ENCODE measurements at places on chromosomes 5 and 9.
A peak's percentile ranks its signal among the peaks of the same experiment; 100 is the strongest.

DNA sequence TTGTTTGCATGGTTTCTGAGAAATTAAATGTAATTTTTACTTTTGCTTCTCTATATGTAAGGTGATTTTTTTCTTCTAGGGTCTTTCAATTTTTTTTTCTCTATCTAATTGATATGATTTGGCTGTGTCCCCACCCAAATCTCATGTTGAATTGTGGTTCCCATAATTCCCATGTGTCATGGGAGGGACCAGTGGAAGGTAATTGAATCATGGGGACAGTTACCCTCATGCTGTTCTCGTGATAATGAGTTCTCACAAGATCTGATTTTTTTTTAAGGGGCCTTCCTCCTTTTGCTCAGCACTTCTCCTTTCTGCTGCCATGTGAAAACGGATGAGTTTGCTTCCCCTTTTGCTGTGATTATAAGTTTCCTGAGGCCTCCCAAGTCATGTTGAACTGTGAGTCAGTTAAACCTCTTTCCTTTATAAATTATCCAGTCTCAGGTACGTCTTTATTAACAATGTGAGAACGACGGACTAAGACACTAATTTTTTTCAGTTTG lies 150.8 kb downstream of the MTRR start:
- DNase-seq = no peak

GRCh38 chr5:73314395-73315257 lies 134.0 kb downstream of the FOXD1 start:
- no peak for DNase-seq

- DNase-seq = no peak
These were observed 285.3 kb downstream of the NR3C1 start for GRCh38 chr5:143118222-143118621.

- DNase-seq = no peak
These were observed 608 bp downstream of the ELOVL7 start for GRCh38 chr5:60843386-60843935.

DNA sequence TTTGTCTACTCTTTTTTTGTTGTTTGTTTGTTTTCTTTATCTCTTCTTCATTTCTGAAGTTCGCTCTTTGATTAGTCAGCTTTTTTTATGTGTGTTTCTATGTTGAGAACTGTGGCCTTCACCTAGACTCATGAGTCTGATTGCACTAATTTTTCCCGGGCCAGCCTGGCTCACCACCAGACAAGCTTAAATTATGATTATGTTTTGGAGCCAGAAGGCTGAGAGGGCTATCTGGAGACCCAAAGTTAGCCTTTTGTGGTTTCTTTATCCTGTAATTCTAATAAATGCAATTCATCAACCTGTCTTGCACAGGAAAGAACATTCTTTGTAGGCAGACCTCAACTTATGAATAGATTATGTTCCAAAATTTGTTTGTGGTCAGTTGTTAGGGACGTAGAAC lies 20.8 kb upstream of the ACTBL2 start:
- no peak for DNase-seq

DNA sequence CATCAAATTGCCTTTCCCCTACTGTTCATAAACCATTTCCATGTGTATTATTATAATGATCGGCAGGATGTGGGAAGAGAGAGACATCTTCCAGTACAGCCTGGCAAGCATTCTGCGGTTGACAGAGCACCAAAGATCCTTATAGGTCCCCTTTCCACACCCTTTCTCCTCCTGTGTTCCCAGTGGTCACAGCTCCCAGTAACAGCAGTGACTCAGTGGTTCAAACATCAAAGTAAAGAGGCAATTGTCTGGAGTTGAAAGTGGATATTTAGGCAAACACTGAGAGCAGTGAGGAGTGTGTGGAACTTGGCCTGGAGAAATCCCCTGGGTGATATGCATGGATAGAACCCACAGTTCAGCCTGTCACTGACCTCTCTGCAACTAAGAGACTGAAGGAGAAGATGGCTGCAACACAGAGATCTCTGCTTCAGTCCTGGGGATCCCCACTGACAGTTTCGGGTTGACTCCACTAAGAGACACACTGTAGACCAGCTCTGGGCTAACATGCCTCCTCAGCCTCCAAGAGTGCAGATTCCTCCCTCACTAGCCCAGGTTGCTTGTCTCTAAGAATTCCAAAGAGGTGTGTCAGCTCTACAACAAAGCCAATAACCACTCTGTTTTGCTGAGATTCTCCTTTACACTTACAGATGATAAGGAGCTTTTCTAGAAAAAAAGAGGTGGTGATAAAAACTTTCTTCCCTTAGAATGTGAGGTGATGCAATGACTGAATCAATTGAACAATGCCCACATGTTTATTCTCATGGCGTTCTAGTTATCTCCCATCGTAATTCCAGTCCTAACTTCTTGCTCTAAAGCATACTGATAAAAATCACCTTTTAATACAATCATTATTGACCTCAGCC lies 94.4 kb upstream of the IL6ST start:
- no peak for DNase-seq

- DNase-seq = no peak
These were observed 76.1 kb downstream of the ADAMTS2 start for GRCh38 chr5:179268966-179269693.

DNA sequence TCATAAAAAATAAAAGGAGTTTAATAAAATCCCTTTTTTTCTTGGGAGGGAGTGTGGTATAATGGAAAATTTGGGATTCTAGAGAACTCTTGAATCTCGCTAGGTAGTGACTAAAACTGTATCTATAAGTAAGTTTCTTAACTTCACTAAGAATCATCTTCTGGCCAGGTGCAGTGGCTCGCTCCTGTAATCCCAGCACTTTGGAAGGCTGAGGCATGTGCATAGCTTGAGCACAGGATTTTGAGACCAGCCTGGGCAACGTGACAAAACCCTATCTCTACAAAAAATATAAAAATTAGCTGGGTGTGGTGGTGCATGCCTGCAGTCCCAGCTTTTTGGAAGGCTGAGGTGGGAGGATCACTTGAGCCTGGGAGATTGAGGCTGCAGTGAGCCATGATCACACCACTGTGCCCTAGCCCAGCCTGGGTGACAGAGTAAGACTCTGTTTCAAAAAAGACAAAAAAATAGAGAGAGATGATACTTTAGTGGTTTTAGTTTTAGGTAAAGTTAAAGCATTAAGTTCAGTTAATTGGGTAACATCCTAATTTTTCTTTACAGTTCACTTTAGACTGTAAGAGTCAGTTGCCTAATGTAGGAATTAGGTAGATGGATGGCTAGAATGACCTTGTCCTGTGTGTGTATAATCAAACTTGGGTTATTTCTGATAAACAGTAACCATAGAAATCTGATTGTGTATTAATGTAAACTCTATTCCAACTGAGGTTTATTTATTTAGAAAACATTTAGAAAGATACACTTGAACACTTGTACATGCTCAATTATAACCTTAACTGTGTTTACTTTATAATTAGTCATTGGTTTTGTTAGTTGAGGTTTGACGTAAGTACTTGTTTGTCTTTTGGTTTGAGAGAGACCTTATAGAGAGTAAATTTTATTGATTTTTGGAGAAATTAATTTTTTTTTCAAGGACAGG lies 17.8 kb downstream of the UNC13B start:
- DNase-seq = no peak

- peak; percentile 95 for DNase-seq
These were observed at the start of gene DENND1A for GRCh38 chr9:123929870-123930831. Gene DENND1A (minus strand): TSS chr9:123930126. CDS start chr9:123929905, 221 bp downstream.

- DNase-seq = no peak
These were observed 13.0 kb upstream of the C9orf72 start for GRCh38 chr9:27586304-27586703.

- no peak for DNase-seq
These were observed 14.5 kb downstream of the ORM2 start for GRCh38 chr9:114344188-114344566.

GRCh38 chr5:31937226-31937625 lies 236.9 kb downstream of the GOLPH3 start:
- peak; percentile 61 for DNase-seq

GRCh38 chr5:367358-368130 lies 46.0 kb downstream of the AHRR start:
- no peak for DNase-seq

DNA sequence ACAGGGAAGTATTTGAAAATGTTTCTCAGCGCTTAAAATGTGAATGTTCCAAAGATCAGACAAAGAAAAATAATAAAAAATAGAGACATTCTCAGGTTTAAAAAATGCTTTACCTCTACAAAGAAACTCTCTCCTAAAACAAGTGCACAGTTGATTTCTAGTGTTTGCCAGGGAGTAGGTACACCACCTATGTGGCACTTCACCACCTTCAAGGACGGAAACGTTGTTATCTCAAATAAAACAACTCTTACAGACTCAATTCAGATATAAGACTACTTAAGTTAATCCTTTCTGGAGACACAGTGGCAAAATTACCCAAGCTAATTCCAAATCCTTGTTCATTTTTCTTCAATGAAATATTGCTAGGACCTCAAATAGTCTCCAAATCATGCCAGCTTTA lies 286.4 kb upstream of the ISL1 start:
- no peak for DNase-seq

DNA sequence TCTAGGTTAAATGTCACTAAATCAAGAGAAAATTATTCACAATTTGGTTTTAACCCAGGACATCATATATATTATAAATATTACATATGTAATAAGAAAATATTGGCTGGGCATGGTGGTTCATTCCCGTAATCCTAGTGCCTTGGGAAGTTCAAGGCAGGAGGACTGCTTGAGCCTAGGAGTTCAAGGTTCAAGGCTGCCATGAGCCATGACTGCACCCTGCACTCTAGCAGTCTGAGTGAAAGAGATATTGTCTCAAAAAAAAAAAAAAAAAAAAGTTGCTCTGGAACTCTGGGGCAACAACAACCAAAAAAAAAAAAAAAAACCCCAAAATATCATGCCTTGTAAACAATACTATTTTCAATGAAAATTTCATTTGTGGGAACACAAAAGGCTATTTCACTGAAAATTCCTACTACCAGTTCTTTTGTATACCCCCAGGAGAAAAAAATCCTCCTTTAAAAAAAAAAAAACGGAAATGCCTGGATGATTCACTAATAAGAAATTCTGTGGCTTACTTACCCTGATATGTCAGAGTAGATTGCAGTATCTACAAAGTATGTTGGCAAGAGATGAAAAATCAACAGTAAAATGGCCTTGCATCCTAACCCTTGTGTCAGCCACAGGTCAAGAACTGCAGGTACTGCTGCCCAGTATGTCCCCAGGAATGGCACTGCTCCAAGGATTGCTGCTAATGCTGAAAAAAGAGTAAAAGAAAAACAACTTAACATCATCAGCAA lies 22.6 kb upstream of the CTNNAL1 start:
- no peak for DNase-seq

- no peak for DNase-seq
These were observed 45.3 kb upstream of the TMC1 start for GRCh38 chr9:72476100-72476499.

GRCh38 chr5:59921816-59922215 lies 28.3 kb upstream of the PDE4D start:
- DNase-seq = no peak

- DNase-seq = no peak
These were observed 5.5 kb downstream of the MAN2A1 start for GRCh38 chr5:109695005-109695926.

GRCh38 chr5:68424799-68425537 lies 209.4 kb downstream of the PIK3R1 start:
- DNase-seq = no peak

- DNase-seq = no peak
These were observed 22.9 kb upstream of the AOPEP start for GRCh38 chr9:94703488-94704140.

GRCh38 chr9:72351538-72352453 lies 13.2 kb downstream of the ZFAND5 start:
- no peak for DNase-seq

DNA sequence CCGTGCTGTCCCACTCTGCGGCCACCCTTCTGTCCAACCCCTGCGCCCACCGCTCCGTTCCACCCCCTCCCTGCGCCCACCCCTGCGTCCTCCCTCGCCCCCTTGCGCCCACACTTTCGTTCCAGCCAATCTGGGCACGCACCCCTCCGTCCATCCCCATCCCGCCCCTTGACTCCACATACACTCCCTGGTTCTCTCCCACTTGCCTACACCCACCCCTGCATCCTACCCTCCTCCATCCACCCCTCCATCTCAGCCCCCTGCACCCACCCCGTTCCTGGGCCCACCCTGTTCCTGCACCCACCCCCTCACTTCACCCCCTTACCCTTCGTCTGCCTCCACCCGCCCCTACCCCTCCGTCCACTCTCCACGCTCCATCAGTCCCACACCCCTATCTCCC lies 7.0 kb downstream of the ADAMTS13 start:
- DNase-seq = no peak

DNA sequence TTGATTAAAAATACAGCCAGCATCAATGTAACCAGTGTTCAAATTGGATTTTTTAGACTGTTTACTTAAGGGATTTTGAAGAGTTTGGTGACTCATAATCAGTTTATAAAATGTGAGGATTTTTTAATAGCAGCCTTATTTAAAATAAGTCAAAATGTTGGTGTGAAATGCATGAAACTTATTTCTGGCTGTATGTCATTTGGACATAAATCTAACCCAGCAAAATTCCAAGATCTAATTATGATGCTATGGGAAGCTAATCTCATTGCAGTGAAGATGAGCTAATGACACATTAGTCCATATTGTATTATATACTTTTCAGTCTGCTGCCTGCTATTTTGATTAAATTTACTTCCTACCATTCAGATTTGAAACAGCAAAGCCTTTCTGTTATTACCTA lies 140.3 kb downstream of the AOPEP start:
- no peak for DNase-seq

GRCh38 chr5:61438298-61438970 lies 106.4 kb downstream of the ZSWIM6 start:
- no peak for DNase-seq

DNA sequence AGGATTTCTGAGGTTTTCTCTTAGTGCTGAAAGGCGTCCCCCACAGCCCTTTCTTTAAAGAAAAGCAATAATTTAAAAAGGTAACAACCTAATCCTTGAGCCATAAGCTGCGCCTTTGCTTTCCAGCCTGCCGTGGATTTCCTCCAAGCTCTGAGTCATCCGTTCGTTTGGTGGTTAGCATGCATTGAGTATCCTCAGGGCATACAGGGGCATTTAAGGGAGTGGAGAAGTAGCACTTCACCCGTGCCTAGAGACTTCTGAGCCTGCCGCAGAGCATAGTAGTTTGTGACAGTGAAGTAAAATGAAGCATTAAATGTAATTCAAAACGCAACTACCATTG lies 892 bp upstream of the TNC start:
- peak; percentile 82 for DNase-seq

DNA sequence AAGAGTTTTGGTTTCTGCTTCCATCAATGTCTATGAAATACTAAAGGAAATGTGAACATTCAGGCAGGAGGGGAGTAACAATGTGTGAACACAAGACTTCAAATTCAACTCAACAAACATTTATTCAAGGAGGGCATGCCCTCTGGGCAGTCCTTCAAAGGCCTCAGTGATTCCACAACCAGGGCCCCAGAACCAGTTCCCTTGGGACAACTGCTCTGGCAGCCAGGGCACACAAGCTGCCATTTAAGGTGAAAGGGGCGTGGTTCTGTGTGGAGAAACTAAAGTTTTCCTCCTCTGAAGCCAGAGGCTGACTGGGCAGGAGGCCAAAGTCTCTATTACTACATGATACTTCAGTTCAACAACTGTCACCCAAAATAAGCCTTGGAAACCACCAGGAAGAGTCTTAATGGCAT lies 3.2 kb downstream of the RBM18 start:
- no peak for DNase-seq
